Mesothelial cell of epicardium (in vitro differentiated cells): ENCODE measurements at places on chromosomes 3 and 15.

DNA sequence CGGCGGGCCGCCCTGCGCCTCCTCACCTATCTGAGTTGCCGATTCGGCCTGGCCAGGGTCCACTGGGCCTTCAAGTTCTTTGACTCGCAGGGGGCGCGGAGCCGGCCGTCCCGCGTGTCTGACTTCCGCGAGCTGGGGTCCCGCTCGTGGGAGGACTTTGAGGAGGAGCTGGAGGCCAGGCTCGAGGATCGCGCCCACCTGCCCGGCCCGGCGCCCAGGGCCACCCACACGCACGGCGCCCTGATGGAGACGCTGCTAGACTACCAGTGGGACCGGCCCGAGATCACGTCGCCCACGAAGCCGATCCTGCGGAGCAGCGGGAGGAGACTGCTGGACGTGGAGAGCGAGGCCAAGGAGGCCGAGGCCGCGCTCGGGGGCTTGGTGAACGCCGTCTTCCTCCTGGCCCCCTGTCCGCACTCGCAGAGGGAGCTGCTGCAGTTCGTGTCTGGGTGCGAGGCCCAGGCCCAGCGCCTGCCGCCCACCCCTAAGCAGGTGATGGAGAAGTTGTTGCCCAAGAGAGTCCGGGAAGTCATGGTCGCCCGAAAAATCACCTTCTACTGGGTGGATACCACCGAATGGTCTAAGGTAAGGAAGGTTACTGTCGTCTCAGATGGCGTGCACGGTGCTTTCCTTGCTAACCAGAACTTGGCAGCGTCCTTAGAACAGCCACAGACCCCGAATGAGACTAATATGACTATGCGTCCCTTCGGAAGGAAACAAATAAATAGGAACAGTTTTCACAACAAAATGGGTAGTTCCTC lies 567 bp downstream of the TICRR start:
- H3K27me3 ChIP-seq, result peaks cover 7% of the 10 kb centered on the region
- H3K4me3 ChIP-seq, result peak overlapping the region; percentile 87
- peaks cover 25% of the 10 kb centered on the region for H3K4me1 ChIP-seq

GRCh38 chr15:41795996-41796856 lies 21.9 kb downstream of the MAPKBP1 start:
- DNase-seq, result no peak
- H3K4me1 ChIP-seq, result peaks cover 35% of the 10 kb centered on the region
- H3K4me3 ChIP-seq, result no peak overlapping the region
- H3K27me3 ChIP-seq, result no peaks in the 10 kb centered on the region

- no peaks in the 10 kb centered on the region for H3K36me3 ChIP-seq
- H3K27ac ChIP-seq, result no peak overlapping the region
- H3K4me3 ChIP-seq, result no peak overlapping the region
- H3K4me1 ChIP-seq, result peaks cover 4% of the 10 kb centered on the region
Measured at GRCh38 chr3:106688464-106688863, 688.8 kb upstream of the CCDC54 start.

DNA sequence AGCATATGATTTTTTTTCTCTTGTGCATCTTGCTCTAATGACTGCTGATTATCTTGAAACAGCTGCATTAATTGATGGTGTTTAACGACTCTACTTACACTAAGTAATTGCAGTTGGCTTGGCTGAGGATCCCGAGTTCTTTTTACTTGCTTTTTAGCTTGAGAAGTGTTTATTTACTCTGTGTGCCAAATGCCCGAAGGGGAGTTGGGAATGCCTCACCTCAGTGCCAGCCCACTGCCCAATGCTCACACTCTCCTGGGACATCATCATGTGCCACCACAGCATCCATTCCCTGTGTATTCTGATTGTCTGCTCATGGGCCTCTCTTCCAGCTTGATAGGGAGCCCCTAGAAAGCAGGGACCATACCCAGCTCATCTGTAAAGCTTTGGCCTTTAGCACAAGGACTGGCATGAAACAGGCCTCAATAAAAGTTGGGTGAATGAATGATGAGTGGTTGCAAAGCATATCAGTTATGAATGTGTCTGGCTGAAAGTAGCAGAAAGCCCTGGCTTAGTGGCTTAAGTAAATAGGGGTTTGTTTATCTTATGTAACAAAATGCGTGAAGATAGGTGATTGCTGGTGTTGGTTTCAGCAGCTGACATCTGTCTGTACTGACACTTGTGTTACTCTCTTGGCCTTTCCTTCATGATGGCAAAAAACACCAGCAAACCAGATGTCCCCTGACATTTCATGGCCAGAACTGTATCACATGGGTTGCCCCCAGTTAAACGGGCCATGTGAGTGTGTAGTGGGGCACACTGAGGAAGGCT lies 8.1 kb downstream of the PXYLP1 start:
- DNase-seq, result no peak
- H3K27ac ChIP-seq, result no peak overlapping the region
- no peak overlapping the region for H3K4me3 ChIP-seq
- no peaks in the 10 kb centered on the region for H3K27me3 ChIP-seq

- no peak overlapping the region for H3K4me3 ChIP-seq
- H3K27me3 ChIP-seq, result no peaks in the 10 kb centered on the region
- H3K27ac ChIP-seq, result no peak overlapping the region
- no peak for DNase-seq
- H3K36me3 ChIP-seq, result no peaks in the 10 kb centered on the region
- no peaks in the 10 kb centered on the region for H3K4me1 ChIP-seq
Measured at GRCh38 chr3:6827453-6827852, 33.5 kb upstream of the GRM7 start.
